ENCODE measurements at places on chromosomes 13 and 19. TPM values are rescaled to one million over a fixed set of nuclear protein-coding genes. Genes with fewer than 3 reads are reported as not detected.

LHB gene
- 4.2 TPM for total RNA-seq

IGFL3 gene
- 29.9 TPM for total RNA-seq

OR10H1 gene
- total RNA-seq = 0.30 TPM

DNA sequence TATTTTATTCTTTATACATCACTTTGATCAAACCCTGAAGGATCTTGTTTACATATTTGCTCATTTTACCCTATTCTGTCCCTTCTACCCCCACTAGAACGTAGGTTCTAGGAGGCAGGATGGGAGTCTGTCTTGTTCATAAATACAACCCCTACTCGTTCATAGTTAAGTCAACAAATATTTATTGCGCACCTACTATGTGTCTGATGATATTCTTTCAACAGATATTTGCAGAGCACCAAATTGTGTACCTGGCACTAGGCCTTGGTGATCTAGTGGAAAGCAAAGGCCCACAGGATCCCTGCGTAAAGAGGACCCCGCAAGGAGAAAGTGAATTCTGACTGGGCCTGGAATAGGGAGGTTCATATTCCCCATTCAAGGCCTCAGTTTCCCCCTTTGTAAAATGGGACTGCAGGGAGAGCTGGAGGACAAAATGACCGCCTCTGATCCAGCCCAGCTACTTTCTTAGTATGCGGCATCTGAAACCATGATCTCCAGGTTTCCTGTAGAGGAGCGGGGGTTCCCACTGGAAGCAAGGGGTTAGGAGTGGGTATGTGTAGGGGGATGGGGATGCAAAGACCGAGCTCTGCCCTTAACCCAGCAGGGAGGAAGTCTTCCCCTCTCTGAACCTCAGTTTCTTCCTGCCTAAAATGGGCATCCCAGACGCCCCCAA lies 534 bp upstream of the GEMIN7 start:
- DNase-seq = no peak

DNA sequence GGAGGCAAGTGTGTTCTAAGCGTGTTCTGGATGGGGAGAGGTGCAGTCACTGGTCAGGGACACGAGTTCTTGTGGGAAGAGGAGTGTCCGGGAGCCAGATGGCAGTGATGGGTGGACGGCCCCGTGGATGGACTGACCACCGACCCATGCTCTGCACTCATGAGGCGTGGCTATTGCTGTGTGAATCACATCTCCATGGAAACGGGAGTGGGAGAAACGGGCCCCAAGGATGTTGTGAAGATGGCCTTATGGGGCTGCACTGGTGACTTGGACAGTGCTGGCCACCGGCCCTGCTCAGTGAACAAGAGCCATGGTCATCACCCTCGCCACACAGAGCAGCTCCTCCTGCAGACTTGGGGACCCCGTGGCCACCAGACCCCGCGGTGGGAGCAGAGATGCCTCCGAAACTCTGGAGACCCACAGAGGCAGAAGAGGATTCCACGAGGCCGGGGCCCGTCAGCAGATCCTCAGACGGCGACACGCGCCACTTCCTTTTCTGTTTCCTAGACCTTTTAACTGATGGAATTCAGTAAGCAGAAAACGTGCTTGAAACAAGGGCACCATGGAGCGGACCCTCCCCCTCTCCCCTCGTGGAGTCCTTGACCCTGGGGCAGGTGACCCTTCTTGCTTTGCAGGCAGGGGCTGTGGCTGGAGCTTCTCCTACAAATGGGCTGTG lies 47.5 kb downstream of the GAS6 start:
- DNase-seq = no peak

Data from lower leg skin (tissue), 4 donors.